Endothelial cell (in vitro differentiated cells): ENCODE measurements at places on chromosomes 11 and 22.
A peak's percentile ranks its signal among the peaks of the same experiment; 100 is the strongest.

- no peak for DNase-seq
Measured at GRCh38 chr11:73012121-73012863, 129.8 kb downstream of the FCHSD2 start.

- DNase-seq, result peak; percentile 69
Measured at GRCh38 chr11:18720808-18721560, 5.0 kb downstream of the IGSF22 start.

- DNase-seq, result no peak
Measured at GRCh38 chr22:28058036-28058435, 139.0 kb upstream of the PITPNB start.

GRCh38 chr11:134640971-134641968 lies 229.2 kb upstream of the B3GAT1 start:
- DNase-seq, result no peak

DNA sequence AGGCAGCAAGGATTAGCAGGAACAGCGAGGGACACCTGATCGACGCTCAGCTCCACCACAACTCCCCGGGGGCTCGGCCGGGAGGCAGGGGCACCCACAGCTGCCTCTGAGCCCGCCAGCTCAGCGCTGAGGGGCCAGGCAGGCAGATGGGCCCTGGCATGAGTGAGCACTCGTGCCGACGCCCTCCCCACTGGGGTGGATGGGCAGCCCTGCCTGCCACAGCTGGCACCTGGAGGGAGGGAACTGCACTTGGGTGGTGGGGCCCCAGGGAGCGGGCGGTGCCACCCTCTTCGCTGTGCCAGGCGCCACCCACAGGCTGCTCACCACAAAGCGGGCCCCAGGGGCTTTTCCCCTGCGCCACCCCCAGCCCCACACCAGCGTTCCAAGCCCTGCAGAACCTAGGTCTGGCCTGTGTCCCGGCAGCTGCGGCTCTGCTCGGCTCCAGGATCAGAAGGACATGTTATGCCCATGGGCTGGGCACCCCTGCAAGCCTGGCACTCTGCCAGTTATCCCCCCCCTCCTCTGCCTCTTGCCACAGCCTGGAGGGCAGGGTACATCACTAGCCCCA lies 28.8 kb downstream of the WNT7B start:
- DNase-seq, result no peak

- no peak for DNase-seq
Measured at GRCh38 chr22:42939451-42939881, 75.5 kb downstream of the PACSIN2 start.

DNA sequence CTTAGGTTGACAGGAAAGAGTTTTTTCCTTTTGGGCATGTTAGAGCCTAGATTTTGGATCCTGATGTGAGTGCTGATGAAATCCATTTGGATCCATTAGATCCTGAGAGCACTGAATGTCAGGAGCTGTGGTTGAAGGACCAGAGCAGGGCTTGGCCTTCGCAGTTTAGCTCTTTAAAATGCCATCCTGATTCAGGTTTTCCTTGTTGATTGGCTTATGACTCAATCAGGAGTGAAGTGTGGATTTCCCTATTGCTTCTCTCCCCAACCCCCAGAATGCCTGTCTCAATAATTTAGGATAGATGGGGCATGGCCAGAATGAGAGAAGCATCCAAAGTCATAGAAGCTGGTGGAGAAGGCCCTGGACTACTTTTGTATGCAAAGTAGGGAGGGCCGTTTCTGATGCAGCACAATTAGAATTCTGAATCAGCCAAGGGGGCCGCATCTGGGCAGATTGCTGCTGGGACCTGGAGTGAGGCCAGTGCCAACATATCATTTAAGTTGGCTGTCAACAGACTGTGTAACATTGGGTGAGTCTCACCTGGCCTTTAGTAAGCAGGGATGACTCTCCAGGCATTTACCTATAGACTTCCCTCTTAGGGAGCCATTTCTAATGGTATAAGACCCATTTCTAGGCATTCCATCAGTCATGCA lies 80.5 kb downstream of the TEAD1 start:
- DNase-seq, result no peak

GRCh38 chr11:2774173-2775082 lies 74.6 kb upstream of the KCNQ1OT1 start:
- DNase-seq, result peak; percentile 2

GRCh38 chr11:35390737-35391682 lies 28.3 kb downstream of the SLC1A2 start:
- no peak for DNase-seq

- DNase-seq, result no peak
Measured at GRCh38 chr11:28878025-28878424, 769.8 kb downstream of the METTL15 start.

DNA sequence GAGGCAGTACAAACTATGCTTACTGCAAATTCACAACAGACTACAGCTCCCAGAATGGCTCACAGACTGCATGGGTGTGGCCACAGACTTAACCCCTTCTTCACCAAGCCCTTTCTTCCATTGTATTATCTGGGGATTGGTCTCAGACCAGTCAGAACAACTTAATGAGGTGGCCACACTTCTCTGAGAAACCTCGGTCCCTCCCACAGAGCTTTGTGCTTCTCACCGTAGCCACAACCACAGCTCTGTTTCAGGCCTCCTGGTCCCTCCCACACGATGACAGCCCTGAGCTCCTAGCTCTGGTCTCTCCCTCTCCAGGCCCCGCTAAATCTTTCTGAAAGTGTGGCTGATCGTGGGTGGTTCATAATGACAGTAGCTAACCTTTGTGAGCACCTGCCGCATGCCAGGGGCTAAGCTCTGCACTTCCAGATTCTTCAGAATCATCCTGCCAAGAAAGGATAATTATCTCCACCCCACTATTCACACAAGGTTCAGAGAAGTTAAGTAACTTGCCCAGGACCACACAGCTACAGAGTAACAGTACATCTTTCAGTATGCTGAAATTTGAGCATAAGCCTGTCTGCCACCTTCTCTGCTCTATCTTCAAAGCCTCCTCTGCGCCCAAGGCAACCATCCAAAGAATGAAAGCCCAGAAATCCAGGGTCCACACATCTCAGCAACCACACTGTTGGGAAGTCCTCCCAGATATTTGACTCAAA lies 5.4 kb downstream of the PDE2A start:
- no peak for DNase-seq

GRCh38 chr11:22331771-22332170 lies 6.4 kb upstream of the SLC17A6 start:
- DNase-seq, result no peak

GRCh38 chr22:35534091-35534490 lies 6.5 kb upstream of the RASD2 start:
- no peak for DNase-seq

GRCh38 chr11:111123463-111124398 lies 121.8 kb upstream of the POU2AF2 start:
- DNase-seq, result no peak

DNA sequence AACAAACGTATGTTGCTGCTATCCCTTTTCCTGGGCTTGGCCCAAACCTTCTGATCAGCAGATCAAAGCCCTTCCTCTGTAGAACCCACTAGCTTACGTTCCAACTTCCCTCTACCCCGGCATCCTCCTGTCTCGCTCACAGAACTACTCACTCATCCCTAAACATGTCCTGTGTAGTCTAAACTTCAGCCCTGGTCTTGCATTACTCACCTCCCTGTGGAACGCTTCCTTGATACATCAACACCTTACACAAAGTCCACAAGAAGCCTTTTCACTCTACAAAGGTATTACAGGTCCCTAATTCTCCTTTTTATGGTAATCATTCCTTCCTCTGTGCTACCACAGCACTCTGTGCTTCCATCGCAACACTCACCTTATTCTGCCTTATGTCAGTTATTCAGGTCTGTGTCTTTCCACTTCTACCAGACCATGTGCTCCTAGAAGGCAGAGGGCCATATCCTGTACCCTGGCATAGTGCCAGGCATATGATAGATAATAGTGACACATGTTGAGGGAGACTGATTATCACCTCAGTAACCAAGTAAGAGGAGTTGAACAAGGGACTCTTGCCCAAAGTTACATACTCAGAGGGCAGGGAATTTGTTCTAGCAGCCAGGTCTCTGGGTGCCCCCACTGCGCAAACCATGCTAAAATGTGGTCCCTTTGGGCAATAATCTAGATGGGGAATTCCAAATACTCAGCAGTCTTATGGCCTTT lies 41.6 kb downstream of the USP35 start:
- DNase-seq, result no peak

GRCh38 chr11:61146416-61146815 lies 14.8 kb downstream of the VPS37C start:
- no peak for DNase-seq

DNA sequence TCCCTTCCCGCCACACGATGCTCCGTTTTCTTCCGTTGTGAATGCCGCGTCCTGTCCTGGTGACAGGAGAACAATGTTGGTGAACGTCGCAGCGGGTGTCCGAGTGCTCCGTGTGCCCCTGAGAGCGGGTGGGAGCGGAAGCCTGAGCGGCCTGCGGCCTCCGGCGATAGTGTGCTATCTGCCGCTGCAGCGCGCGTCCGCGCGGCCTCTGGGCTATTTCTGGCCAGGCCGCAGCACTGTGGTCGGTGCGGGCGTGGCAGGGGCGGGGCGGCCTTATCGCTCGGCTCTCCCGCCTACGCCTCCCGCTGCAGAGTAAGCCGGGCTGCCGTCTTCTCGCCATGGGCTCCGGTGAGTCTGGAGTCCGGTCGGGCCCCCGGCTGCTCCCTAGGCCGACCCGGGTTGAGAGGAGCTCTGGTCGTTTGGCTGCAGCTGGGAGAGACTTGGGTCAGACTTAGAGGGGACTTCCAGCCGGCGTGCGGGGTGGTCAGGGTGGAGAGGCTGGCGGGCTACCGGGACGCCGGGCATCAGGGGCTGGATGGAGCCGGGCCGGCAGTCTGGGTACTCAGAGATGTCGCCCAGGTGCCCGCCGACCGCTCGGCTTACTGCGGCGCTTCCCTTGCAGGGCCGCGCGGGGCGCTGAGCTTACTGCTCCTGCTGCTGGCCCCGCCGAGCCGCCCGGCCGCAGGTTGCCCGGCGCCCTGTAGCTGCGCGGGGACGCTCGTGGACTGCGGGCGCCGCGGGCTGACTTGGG lies at the start of gene GP1BB:
TSS of gene GP1BB (plus strand) at position 308 of the 751 bp plus-strand sequence. CDS start at position 339, 31 bp downstream.
- DNase-seq, result peak; percentile 57

DNA sequence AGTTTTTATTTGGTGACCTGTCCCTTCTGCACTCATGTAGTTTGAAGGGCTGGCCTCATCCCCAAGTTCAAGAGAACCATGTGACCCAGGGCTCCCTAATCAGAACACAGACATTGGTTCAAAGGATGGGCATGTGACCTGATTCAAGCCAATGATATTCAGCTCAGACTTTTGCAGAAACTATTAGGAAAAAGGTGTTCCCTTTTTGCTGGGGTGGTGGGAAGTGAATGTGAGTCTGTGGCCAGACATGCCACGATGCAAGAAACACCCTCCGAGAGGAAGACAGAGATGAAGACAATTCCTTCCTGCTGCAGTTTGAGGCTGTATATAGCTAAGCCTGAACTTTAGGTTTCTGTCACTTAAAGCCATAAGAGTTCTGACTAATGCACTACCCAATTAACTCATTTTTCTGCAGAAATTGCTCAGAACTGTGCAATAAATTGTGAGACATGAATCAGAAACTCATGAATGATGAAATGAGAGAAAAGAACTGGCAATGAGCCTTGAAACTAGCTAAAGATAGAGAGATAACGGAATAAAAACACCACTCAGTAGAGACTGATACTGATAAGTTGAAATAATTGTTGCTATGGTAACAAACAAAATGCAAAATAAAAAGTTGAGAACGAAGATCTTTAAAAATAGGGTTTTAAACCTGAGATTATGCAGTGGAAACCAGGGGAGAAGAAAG lies 9.2 kb upstream of the MAPK1 start:
- DNase-seq, result no peak

- peak; percentile 56 for DNase-seq
Measured at GRCh38 chr11:77039491-77040400, 5.5 kb downstream of the B3GNT6 start.

DNA sequence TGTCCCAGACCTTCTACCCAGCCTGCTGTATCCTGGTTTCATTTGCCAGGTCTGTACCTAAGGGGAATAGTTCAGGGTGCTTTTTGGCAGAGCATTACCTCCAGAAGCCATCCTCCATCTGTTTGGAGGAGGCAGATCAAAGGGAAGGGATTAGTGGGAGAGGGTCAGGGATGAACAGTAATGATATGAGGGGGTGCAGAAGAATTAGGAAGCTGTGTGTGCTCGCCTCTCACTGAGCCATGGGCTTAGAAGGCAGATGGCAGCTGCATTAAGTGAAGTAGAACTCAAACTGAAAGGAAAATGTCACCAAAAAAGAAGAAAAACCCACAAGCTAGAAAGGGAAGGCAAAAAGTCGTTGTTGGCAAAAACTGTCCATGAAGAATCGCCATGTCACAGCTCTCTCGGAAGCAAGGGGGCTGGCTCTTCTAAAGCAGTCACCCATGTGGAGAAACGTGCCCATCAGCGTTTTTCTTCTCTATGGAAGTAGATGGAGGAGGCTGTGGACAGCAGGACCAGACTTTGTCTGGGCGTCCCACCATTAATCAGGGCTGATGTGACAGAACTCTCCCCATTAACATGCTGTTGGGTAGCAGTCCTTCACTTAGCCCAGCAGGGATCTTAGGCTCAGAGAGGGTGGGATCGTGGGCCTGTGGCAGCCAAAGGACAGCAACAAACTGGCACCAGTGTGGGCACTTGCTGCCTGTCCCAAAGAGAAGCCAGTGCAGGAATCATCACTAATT lies 46.8 kb downstream of the CEP164 start:
- no peak for DNase-seq

GRCh38 chr11:128388206-128388815 lies 199.0 kb downstream of the ETS1 start:
- DNase-seq, result no peak

DNA sequence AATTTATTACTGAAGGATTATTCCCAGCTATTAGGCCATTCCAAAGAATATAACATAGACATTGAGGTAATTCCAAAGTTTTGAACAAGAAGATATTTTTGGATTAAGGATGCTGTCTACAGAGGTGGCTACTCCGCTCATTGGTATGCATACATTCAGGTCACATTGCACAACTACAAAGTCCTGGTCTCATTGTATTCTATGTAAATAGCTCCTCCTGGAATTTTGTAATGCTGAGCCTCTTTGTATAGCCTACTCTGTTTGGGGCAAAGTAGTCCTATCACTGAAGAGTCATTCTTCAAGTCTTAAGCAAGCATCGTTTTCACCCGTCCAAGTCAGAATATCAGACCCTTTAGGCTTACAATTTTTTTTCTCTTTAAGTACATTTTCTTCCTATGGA lies 142.4 kb downstream of the KIF18A start:
- DNase-seq, result no peak

- no peak for DNase-seq
Measured at GRCh38 chr11:67022961-67023956, at the start of gene SYT12. Gene SYT12, plus strand, starts transcription at chr11:67023134. Its CDS starts 7,011 bp downstream, at chr11:67030145.

- no peak for DNase-seq
Measured at GRCh38 chr11:88105951-88106350, 69.3 kb downstream of the RAB38 start.
